ENCODE measurements at places on chromosomes 1 and 21.

DNA sequence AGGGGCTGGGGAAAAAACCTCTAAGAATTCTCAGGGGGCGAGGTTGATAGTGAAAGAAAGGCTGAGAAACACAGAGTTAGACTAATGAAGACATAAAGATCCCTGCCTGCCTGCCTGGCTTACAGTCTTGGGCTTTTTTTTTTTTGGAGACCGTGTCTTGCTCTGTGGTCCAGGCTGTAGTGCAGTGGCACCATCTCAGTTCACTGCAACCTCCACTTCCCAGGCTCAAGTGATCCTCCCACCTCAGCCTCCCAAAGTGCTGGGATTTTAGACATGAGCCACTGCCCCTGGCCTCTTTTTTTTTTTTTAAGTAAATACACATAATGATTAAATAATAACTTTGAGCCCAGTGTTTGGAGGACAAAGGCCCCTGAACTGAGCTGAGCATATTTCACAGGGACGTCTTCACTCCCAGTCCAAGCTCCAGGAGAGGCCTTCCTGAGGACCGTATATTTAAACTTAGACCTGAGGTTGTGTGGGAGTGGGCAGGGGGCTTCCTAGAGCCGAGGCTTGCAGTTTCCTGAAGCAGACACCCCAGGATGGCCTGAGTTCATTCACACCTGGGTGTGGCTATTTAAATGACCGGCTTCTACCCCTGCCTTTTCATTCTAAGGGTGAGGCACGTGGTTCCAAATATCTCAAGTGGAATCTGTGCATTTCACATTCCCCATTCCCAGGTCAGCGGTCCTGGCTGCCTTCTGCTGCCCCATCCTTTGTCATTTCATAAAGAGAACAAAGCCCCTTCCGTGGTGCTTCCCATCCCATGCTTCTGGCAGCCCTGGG is 16.0 kb upstream of the EFHD2 start:
- no peak for DNase-seq

GRCh38 chr1:61098906-61099437 is 16.6 kb downstream of the NFIA start:
- no peak for DNase-seq

DNA sequence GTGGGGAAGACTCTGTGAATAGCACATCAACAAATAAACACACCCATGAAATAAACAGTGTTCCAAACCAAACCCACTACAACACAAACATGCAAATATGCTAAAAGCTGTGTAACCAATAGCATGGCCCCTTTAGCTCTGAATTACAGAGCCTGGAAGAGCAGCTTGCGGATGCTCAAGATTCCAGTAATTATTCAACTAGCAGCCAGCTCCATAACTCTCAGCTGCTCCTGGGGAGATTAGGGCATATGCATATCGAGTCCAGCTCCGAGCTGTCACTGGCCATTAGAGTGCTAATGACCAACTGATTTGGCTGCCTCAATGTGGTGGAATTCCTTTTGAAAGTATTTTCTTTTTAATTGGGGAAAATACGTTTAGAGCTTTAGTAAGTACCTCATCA is 207.1 kb downstream of the HHAT start:
- DNase-seq = no peak

DNA sequence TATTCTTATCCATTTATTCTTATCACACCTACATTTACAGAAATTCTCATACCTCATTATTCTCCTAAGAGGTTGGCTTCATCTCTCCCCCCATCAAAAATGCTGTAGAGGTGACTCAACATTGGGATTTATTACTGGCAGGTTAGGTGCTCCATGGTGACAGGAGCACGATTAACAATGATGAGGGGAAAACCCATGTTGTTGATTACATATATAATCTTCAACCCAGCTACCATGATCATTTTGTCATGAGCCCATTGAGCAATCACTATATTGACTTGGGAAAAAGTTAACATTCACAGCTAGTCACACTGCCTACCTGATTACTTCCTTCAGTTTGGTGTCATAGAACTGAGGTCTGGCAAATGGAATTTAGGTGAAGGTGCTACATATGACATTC is 712.1 kb upstream of the CHRM3 start:
- no peak for DNase-seq

DNA sequence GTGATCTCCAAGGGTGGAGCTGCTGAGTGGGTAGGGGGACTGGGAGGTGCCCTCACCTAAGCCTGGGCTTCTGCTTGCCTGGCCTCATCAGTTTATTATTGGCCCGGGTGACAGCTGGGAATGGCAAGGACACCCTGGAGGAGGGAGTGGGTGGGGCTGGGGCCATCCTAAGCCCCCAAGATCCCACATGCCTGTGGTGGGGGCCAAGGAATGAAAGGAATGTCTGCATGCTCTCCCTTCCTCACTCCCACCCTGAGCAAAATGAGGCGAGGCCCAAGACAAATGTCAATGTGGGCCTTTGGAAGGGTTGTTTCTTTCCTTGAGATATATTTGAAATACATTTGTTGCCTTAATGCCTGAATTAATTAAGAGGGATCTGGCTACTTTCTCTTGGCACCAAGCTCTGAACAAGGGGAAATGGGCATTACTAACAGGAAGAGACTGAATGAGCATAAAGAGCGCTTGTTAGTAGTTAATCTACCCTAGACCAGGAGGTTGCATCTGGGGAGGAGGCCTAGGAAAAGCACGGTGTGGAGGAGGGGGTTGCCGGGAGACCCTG is 19.7 kb upstream of the CHI3L1 start:
- DNase-seq = no peak

DNA sequence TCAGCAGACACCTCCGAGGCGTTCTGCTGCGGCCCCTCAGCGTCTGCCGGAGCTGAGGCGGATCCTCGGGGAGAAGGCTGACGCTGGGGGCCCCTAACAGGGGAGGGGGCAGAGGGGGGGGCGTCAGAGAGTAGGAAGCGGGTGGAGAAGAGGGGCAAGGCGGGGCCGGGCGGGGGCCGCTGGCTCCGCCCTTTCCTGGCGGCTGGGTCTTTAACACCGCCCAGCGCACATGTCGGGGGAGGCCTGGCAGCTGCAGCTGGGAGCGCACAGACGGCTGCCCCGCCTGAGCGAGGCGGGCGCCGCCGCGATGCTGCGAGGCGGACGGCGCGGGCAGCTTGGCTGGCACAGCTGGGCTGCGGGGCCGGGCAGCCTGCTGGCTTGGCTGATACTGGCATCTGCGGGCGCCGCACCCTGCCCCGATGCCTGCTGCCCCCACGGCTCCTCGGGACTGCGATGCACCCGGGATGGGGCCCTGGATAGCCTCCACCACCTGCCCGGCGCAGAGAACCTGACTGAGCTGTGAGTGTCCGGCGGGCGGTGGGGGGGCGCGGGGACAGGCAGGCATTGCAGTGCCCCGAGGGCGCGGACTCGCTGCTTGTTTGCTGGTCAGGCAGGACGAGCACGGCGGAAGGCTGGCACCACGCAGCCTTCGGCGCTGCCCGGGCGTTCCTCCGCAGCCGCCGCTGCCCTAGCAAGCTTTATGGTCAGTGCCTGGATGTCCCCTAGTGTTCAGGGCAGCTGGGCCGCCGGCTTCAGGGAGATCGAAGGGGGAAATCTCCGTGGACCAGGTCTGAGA is at the start of gene NTRK1:
Gene NTRK1, plus strand, starts transcription at position 238 of the 796 bp plus-strand sequence. Its CDS starts 70 bp downstream, at position 308.
- DNase-seq = peak; percentile 60

DNA sequence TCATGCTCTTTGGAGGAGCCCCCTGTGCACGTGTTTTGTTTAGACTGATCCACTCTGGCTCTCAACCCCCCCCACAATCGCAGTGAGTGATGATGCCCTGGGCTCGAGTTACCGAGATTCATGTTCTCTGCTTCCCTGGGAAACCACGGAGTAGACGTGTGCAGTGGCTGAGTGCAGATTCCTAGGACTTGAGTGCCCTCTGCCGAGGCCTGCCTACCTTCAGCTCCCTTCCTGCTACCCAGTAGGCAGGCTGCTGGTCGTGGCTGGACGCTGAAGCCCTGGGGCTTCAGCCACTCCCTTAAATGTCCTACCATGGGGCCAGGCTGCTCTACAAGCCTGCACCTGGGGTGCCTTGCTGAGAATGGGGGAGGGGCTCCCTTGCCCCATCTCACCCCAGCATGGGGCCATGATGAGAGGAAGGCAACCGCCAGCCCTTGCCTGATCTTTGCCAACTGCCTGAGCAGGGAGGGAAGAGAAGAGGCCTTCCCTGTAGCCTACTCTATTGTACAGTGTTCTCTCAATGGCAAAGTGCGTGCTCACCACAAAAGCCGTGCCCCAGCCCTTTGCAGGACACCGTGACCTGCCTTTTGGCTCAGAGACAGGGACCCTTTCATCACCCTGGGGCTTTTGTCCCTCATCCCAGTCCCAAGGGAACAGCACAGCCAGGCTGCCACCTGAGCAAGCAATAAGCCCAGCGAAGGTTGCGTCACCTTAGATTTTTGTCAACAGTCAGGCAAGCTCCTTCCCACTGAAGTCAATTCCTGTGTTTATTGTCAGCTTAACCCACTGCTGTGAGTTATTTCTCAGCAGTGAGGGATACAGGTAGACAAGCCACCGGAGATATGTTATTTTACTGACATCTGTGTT is 4.1 kb upstream of the GRIK3 start:
- no peak for DNase-seq
